Suprapubic skin (tissue), 4 donors: ENCODE measurements at places on chromosomes 4 and X. TPM values are rescaled to one million over a fixed set of nuclear protein-coding genes. Genes with fewer than 3 reads are reported as not detected.

INTU gene
- total RNA-seq = 8.8 TPM

TREX2 gene
- total RNA-seq = 19.3 TPM

NLGN4X gene
- 0.64 TPM for total RNA-seq

CD38 gene
- total RNA-seq = 0.62 TPM

PDLIM3 gene
- total RNA-seq = 19.8 TPM

TEX13C gene
- not detected for total RNA-seq

VCX2 gene
- not detected for total RNA-seq

- no peaks in the 10 kb centered on the region for H3K27me3 ChIP-seq
- H3K27ac ChIP-seq = no peak overlapping the region
- H3K4me1 ChIP-seq = no peaks in the 10 kb centered on the region
- no peak for DNase-seq
Measured at GRCh38 chr4:78904143-78904542, 35.1 kb downstream of the PAQR3 start.

GRCh38 chr4:8201321-8201781 lies 2.3 kb downstream of the SH3TC1 start:
- H3K27ac ChIP-seq = peak overlapping the region; percentile 0
- peaks cover 60% of the 10 kb centered on the region for H3K4me1 ChIP-seq
- DNase-seq = no peak

- H3K36me3 ChIP-seq = no peaks in the 10 kb centered on the region
- H3K27ac ChIP-seq = no peak overlapping the region
- H3K4me1 ChIP-seq = no peaks in the 10 kb centered on the region
- no peaks in the 10 kb centered on the region for H3K27me3 ChIP-seq
- DNase-seq = no peak
Measured at GRCh38 chrX:146396409-146396808, 413.2 kb upstream of the CXorf51B start.

GRCh38 chr4:11566444-11567022 lies 137.8 kb upstream of the HS3ST1 start:
- no peaks in the 10 kb centered on the region for H3K36me3 ChIP-seq
- H3K4me1 ChIP-seq = no peaks in the 10 kb centered on the region
- no peaks in the 10 kb centered on the region for H3K27me3 ChIP-seq
- H3K4me3 ChIP-seq = no peak overlapping the region
- H3K27ac ChIP-seq = no peak overlapping the region
- DNase-seq = no peak

DNA sequence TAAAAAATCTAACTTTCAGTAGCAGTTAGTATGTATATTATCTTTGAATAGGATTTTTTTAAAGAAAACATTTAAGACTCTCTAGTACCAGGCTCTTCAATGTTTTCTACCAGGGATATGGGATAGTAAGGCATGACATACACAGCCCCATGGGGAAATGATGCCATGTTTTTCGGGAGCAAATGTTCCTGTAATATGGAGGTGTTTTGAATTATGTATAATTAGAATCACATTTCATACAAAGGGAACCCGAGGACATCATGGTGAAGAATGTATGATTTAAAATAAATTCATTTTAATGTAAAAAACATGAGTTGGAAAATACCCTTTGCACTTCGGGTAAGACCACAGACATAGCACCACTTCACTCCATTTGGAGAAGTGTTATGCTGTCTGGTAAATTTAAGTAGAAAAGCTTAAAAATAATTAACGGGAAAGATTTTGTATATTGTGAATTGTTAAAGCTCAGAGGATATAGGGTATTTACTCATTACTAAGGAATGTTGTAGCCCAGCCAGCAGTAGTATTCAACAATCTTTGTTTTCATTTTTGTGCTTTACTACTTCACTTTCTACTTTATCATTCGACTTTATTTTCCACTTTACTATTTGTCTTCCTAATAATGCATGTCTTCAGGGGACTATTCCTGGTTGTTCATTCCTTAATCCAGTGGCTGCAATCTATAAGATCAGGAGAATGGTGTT lies 2050.7 kb downstream of the ARAP2 start:
- H3K4me1 ChIP-seq = no peaks in the 10 kb centered on the region
- DNase-seq = no peak
- H3K4me3 ChIP-seq = no peak overlapping the region
- no peaks in the 10 kb centered on the region for H3K36me3 ChIP-seq
- no peak overlapping the region for H3K27ac ChIP-seq

- DNase-seq = no peak
- H3K27ac ChIP-seq = no peak overlapping the region
- no peak overlapping the region for H3K4me3 ChIP-seq
- H3K4me1 ChIP-seq = no peaks in the 10 kb centered on the region
- no peaks in the 10 kb centered on the region for H3K36me3 ChIP-seq
Measured at GRCh38 chrX:144896323-144896722, 351.0 kb upstream of the SPANXN1 start.

DNA sequence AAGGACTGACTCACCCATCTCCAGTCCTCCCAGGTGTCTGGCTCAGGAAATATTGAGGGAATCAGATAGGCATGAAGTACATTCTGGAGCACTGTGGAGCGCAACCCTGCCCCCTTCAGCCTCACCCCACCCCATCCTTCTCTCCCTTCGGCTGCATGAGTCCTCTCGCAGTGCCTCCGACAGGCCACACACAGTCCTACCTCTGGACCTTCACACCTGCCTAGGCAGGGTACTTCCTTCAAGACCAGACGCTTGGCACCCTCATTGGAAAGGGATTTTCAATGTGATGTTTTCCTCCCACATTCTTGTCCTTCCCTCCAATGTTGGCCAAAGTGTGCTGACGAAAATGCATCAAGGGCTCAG lies 26.8 kb upstream of the PPP2R2C start:
- DNase-seq = peak; percentile 61
- H3K36me3 ChIP-seq = no peaks in the 10 kb centered on the region
- H3K27ac ChIP-seq = no peak overlapping the region
- H3K4me3 ChIP-seq = no peak overlapping the region
- peaks cover under 1% of the 10 kb centered on the region for H3K4me1 ChIP-seq
- peaks cover 38% of the 10 kb centered on the region for H3K27me3 ChIP-seq

DNA sequence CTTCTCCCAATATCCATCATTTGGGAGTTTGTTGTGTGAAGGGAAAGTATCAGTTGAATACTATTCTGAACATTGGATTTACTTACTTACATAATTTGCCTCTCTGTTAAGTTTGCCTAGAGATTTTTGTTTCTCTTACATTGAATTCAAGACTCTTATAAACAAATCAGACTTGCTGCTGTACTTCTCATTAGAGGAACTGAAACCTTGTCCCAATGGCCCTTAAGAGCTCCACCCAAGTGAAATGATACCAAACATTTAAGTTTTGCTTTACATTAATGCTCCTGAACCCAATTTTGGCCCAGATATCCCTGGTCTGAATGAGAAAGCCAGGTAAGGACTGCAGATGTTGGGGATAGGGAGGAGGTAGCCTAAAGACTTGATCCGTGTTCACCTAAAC lies 32.0 kb downstream of the HAND2 start:
- H3K27ac ChIP-seq = no peak overlapping the region
- H3K4me1 ChIP-seq = peaks cover 14% of the 10 kb centered on the region
- DNase-seq = no peak
- no peaks in the 10 kb centered on the region for H3K36me3 ChIP-seq

- no peak for DNase-seq
- peaks cover 8% of the 10 kb centered on the region for H3K4me1 ChIP-seq
- no peaks in the 10 kb centered on the region for H3K36me3 ChIP-seq
- no peak overlapping the region for H3K27ac ChIP-seq
Measured at GRCh38 chrX:152929898-152930297, 32.0 kb downstream of the ZNF185 start.

DNA sequence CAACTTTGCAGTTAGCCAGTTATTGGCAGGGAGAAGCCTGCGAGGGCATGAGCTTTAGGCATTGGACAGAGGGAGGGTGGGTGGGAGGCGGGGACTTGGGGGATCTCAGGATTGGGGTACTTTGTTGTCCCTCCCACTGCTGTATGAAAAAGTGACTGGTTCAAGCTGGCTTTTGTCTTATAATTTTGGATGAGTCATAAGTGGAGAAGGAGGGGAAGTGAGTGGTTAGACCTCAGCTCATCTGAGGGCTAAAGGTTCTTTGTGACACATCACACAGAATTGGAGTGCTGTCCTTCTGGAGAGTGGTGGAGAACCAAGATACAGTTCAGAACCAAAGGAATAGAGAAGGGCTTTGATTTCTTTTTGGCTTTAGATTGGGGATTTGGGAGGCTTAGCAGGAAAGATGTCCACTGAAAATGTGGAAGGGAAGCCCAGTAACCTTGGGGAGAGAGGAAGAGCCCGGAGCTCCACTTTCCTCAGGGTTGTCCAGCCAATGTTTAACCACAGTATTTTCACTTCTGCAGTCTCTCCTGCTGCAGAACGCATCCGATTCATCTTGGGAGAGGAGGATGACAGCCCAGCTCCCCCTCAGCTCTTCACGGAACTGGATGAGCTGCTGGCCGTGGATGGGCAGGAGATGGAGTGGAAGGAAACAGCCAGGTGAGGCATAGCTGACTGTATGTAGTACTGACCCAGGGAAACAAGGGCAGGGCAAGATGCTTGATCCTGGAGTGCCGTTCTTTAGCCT lies at the start of gene SLC4A4:
Gene SLC4A4, plus strand, starts transcription at position 175 of the 748 bp plus-strand sequence.
- H3K27me3 ChIP-seq = no peaks in the 10 kb centered on the region
- no peak within 1 kb of the TSS for H3K27ac ChIP-seq
- no peaks in the 10 kb centered on the region for H3K36me3 ChIP-seq
- DNase-seq = no peak

GRCh38 chrX:15128861-15129260 lies 141.0 kb downstream of the ASB9 start:
- no peak overlapping the region for H3K4me3 ChIP-seq
- H3K27me3 ChIP-seq = no peaks in the 10 kb centered on the region
- no peak overlapping the region for H3K27ac ChIP-seq
- DNase-seq = no peak

DNA sequence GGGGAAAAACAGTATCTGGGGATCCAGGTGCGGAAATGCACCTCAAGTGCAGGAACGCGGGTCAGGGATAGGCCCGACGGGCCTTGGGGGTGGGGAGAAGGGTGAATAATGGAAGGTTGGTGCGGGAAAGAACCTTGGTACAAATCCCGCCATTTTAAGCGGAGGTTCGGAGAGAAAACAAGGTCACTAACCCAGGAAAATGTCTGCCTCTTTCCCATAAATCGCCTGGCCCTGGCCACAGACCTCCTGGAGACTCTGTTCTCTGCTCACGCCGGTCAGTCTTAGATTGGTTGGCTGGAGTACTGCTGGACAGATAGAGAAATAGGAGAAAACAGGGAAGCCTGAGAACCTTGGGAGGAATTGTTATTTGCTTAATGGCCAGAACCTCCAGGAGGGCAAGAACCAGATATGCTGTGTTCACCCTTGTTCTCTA lies 897 bp upstream of the FBXL5 start:
- peak overlapping the region; percentile 94 for H3K4me3 ChIP-seq
- no peak for DNase-seq
- H3K27me3 ChIP-seq = no peaks in the 10 kb centered on the region
- H3K27ac ChIP-seq = peak overlapping the region; percentile 96
- H3K4me1 ChIP-seq = peaks cover 43% of the 10 kb centered on the region
- no peaks in the 10 kb centered on the region for H3K36me3 ChIP-seq

DNA sequence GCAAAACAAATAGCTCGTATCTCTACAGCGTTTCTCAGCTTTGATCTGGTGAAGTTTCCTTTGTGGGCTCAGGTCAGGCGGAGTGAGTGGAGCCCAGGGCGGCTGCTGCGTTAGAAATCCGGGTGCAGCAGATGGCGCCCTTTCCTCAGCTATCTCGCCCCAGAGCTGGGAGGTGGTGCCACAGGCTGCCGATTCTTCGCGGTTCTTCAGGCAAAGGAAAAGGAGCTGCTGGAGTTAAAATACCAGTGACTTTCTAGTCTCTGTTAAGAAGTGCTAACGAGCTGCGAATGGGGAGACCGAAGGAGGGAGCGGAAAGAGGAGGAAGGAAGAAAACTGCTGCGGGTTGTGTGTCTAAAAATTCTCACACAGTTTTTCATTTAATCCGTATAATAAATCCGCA lies 114.6 kb downstream of the CPE start:
- DNase-seq = peak; percentile 84
- no peaks in the 10 kb centered on the region for H3K27me3 ChIP-seq
- H3K27ac ChIP-seq = no peak overlapping the region
- no peak overlapping the region for H3K4me3 ChIP-seq

GRCh38 chr4:70518716-70519115 lies 347 bp downstream of the AMTN start:
- H3K4me3 ChIP-seq = no peak overlapping the region
- no peak for DNase-seq
- H3K4me1 ChIP-seq = peaks cover 8% of the 10 kb centered on the region

GRCh38 chrX:65894133-65894532 lies 145.7 kb downstream of the VSIG4 start:
- no peak overlapping the region for H3K4me3 ChIP-seq
- no peak for DNase-seq
- no peaks in the 10 kb centered on the region for H3K36me3 ChIP-seq

DNA sequence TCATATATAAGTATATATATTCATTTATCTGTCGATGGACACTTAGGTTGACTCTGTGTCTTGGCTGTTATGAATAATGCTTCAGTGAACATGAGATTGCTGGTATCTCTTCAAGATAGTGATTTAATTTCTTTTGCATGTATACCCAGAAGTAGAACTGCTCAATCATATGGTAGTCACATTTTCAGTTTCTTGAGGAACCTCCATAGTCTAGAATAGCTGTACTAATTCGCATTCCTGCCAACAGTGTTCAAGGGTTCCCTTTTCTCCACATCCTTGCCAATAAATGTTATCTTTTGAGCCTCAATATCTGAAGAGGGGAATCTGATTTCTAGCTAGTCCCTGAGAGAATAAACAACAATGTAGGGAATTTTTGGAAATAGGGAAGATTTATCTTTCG lies 32.4 kb upstream of the CCNG2 start:
- DNase-seq = no peak
- peaks cover 34% of the 10 kb centered on the region for H3K4me1 ChIP-seq
- no peak overlapping the region for H3K4me3 ChIP-seq
- no peaks in the 10 kb centered on the region for H3K36me3 ChIP-seq
- no peaks in the 10 kb centered on the region for H3K27me3 ChIP-seq

GRCh38 chrX:1493877-1494510 lies 41.3 kb upstream of the ASMTL start:
- no peaks in the 10 kb centered on the region for H3K27me3 ChIP-seq
- H3K36me3 ChIP-seq = no peaks in the 10 kb centered on the region
- H3K4me1 ChIP-seq = peaks cover 5% of the 10 kb centered on the region
- no peak for DNase-seq

- no peak for DNase-seq
- H3K4me1 ChIP-seq = no peaks in the 10 kb centered on the region
- H3K36me3 ChIP-seq = no peaks in the 10 kb centered on the region
- peaks cover 7% of the 10 kb centered on the region for H3K27me3 ChIP-seq
- no peak overlapping the region for H3K4me3 ChIP-seq
Measured at GRCh38 chr4:16006771-16007446, 43.9 kb upstream of the FGFBP2 start.

GRCh38 chrX:31199056-31199839 lies 127.4 kb upstream of the FTHL17 start:
- no peak overlapping the region for H3K4me3 ChIP-seq
- no peaks in the 10 kb centered on the region for H3K4me1 ChIP-seq
- DNase-seq = no peak
- H3K36me3 ChIP-seq = no peaks in the 10 kb centered on the region

GRCh38 chr4:147924604-147925412 lies 192.9 kb downstream of the ARHGAP10 start:
- H3K4me3 ChIP-seq = no peak overlapping the region
- no peaks in the 10 kb centered on the region for H3K4me1 ChIP-seq
- H3K36me3 ChIP-seq = peaks cover 10% of the 10 kb centered on the region
- no peak overlapping the region for H3K27ac ChIP-seq
- H3K27me3 ChIP-seq = no peaks in the 10 kb centered on the region
